ENCODE measurements at places on chromosomes 5 and 9.

DNA sequence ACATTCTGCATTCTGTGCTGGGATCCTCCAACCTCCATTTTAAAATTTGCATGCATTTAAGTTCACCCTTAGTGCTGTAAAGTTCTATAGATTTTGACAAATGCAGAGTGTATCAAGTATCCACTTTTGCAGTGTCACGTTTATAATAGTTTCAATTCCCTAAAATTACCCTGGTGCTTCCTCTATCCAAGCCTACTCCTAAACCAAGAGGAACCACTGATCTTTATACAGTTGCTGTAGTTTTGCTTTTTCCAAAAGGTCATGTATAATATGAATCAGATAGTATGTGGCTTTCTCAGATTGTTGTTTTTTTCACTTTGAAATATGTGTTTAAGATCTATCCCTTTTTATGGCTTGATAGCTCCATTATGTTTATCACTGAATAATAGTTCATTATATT, 468.4 kb upstream of the CDH6 start:
- H3K27me3 ChIP-seq, result no peaks in the 10 kb centered on the region
- H3K4me3 ChIP-seq, result no peak overlapping the region
- H3K36me3 ChIP-seq, result no peaks in the 10 kb centered on the region
- DNase-seq, result no peak

GRCh38 chr9:71910650-71911060, 338 bp downstream of the ABHD17B start:
- no peaks in the 10 kb centered on the region for H3K36me3 ChIP-seq
- no peak for DNase-seq
- peak overlapping the region; percentile 85 for H3K4me3 ChIP-seq
- H3K27ac ChIP-seq, result peak overlapping the region; percentile 96

DNA sequence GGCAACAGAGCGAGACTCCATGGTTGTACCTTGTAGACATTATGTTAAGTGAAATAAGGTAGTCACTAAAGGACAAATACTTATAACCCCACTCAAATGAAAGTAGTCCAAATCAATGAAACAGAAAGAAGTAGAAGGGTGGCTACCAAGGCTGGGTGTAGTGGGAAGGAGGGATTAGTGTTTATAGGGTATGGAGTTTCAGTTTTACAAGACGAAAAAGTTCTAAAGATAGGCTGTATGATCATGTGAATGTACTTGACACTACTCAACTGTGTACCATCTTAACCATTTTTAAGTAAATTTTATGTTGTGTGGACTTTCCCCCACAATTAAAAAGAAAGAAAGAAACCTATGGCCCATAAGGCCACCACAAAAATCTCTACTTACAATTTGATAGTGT, 32.2 kb downstream of the ALDH7A1 start:
- H3K4me3 ChIP-seq, result no peak overlapping the region
- no peaks in the 10 kb centered on the region for H3K27me3 ChIP-seq
- no peak for DNase-seq
- H3K27ac ChIP-seq, result no peak overlapping the region
- no peaks in the 10 kb centered on the region for H3K4me1 ChIP-seq

GRCh38 chr5:141557681-141558136, 61.1 kb downstream of the DIAPH1 start:
- peak overlapping the region; percentile 28 for H3K4me3 ChIP-seq
- H3K36me3 ChIP-seq, result peaks cover 51% of the 10 kb centered on the region
- peak; percentile 30 for DNase-seq

DNA sequence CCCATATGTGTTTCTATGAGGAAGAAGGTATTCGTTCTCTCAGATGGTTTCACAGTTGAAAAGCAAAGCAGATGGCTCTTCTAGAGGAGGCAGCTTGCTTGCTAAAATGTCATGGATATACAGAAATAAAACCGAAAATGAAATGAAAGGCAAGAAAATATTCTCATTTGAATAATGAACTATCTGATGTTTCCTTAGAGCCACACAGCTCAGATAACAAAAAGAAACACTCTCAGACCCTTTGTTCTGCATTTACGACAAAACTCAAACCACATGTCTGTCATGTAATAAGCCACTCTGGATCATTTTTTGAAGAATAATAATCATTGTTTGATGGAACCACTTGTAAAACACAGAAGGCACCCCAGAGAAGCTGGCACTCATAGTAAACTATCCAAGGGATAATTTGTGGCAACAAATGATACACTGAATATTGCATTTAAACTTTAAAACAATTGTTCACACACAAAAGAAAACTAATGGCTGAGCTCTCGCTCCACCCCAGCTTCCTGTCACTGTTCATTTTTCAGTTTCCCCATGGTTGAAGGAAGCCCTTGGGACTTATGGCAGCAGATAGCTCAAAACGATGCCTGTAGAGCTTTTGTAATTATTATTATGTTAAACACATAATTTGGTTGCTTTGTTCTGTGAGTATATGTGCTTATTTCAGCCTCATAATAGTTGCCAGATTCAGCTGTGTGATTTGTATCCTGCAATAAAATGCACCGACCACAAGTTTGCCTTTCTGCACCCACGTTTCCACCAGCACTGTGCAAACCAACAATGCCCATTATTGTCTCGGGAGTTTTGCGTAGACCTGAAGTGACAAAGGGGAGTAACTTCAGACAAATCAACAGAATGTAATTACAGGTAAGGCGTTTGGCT, 256.0 kb downstream of the TMEM167A start:
- no peaks in the 10 kb centered on the region for H3K36me3 ChIP-seq
- H3K27ac ChIP-seq, result no peak overlapping the region
- no peaks in the 10 kb centered on the region for H3K4me1 ChIP-seq
- no peaks in the 10 kb centered on the region for H3K27me3 ChIP-seq
- DNase-seq, result no peak

DNA sequence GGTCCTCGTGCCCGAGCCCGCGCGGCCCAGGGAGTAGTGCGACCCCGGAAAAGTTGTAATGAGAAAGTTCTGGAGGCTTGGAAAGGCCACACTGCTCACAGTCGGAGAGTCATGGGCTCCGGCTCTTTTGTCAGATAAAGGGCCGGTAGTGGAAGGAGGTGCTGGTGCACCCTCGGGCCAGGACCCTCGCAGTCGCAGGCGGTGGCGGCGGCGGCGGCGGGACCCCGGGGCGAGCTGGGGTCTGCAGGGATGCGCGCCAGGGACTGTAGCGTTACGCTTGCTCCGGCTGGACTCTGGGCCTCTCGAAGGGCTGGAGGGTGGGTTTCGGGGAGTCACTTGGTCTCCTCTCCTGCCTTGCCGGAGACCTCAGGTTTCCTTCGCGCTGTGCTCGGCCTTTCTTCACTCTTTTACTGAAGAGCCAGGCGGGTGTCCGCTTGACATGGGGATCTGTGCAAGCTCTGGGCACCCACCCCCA, 1.5 kb downstream of the RORB start:
- peak overlapping the region; percentile 68 for H3K4me3 ChIP-seq
- no peak for DNase-seq
- no peaks in the 10 kb centered on the region for H3K36me3 ChIP-seq
- no peak overlapping the region for H3K27ac ChIP-seq

DNA sequence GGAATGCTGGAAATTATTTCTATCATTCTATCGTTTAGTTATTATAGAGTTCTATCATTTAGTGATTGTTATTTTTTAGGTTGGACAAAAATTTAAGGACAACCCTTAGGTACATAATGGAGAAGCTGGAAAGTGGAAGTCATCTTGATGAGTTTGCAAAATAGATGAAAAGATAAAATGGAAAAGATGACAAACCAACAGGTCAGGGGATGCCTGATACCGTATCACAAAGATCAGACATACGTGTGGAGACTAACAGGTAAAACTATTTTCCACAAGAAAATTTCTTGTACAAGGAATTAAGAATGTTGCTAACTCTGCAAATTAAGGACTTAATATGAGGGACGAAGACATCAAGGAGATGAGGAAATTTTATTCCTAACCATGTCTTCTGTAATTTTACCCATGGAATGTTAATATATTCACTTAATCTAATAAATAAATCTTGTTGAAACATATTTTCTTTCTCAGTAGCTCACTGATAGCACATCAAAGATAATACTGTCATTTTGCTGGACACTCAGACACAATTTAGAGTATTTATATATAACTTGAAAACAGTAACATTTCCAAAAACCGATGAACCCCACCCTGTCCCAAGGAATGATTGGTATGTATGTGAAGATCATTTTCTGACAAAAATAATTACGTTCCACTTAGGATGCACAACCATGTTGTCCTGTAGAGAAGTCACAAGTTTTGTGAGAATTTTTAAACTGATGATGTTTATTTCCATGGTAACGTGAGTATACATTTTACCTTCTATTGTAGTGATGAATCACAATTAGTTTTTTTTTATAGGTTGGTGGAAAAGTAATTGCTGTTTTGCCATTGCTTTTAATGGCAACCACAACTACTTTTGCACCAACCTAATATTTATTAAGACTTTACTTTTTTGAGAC, 2.6 kb downstream of the LURAP1L start:
- peak overlapping the region; percentile 90 for H3K27ac ChIP-seq
- H3K4me1 ChIP-seq, result no peaks in the 10 kb centered on the region
- no peak for DNase-seq
- H3K27me3 ChIP-seq, result no peaks in the 10 kb centered on the region

GRCh38 chr5:8606231-8606630, 737.3 kb downstream of the MTRR start:
- no peak overlapping the region for H3K27ac ChIP-seq
- H3K4me1 ChIP-seq, result no peaks in the 10 kb centered on the region
- H3K36me3 ChIP-seq, result no peaks in the 10 kb centered on the region
- H3K27me3 ChIP-seq, result no peaks in the 10 kb centered on the region

DNA sequence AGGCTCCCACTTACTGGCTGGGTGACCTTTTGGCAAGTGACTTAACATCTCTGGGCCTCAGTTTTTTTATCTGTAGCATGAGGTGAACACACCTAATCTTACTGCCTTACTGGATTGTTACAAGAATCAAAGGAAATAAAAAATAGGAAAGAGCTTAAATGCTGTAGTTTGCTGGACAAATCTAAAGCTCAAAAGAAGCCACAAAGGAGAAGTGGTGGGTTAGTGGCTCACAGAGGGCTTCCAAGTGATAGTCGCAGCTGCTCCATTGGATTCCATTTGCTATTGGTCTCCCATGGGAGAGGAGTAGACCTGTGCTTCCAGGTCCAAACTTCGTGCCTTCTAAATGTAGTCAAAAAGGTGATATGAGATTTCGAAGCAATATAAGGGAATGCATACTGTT, 123.6 kb downstream of the SEMA6A start:
- DNase-seq, result no peak
- H3K27me3 ChIP-seq, result no peaks in the 10 kb centered on the region
- no peaks in the 10 kb centered on the region for H3K4me1 ChIP-seq
- no peak overlapping the region for H3K4me3 ChIP-seq

DNA sequence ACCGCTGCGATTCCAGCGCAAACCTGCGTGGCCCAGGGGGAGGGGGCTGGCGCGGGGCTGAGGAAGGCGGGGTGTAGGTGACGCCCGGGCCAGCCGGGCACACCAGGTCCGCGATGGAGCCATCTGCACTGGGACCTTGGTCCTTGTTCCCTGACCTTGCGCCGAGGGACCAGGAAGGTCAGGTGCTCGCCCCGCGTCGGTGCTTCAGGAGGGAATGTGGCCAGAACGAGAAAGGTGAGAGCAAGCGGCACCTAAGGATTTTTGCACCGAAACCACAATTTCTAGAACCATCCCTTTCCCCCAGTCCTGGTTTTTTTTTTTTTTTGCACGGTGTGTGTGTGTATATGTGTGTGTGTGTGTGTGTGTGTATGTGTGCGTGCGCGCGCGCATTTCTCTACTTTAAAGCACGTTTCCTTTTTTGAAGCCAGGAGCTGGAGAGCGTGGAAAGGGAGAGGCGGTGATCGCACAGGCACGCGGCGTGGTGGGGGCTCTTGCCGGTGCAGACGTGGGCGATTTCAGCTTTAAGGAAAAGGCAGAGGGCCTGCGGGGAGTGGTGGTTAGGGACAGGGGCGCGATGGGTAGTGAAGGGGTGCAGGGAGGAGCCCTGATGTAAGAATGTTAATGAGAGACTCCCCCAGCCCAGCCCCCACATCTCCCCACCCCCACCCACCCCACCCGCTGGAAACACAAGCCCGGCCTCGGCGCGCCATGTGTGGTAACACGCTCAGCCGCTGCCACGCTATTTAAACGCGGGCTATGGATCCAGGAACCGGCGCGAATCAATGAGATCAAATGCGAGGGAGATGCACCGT, at the start of gene NPR3:
Gene NPR3, plus strand, starts transcription at position 772 of the 812 bp plus-strand sequence. CDS start 456 bp downstream, outside the sequence.
- H3K4me1 ChIP-seq, result peaks cover 65% of the 10 kb centered on the region
- peak within 1 kb of the TSS; percentile 81 for H3K4me3 ChIP-seq
- no peak for DNase-seq
- H3K36me3 ChIP-seq, result no peaks in the 10 kb centered on the region
- H3K27me3 ChIP-seq, result no peaks in the 10 kb centered on the region

- H3K4me3 ChIP-seq, result no peak overlapping the region
- H3K27ac ChIP-seq, result no peak overlapping the region
- H3K4me1 ChIP-seq, result peaks cover 74% of the 10 kb centered on the region
- DNase-seq, result no peak
- H3K36me3 ChIP-seq, result no peaks in the 10 kb centered on the region
- no peaks in the 10 kb centered on the region for H3K27me3 ChIP-seq
Observed at GRCh38 chr5:154194345-154195329, 4.1 kb downstream of the GALNT10 start.

DNA sequence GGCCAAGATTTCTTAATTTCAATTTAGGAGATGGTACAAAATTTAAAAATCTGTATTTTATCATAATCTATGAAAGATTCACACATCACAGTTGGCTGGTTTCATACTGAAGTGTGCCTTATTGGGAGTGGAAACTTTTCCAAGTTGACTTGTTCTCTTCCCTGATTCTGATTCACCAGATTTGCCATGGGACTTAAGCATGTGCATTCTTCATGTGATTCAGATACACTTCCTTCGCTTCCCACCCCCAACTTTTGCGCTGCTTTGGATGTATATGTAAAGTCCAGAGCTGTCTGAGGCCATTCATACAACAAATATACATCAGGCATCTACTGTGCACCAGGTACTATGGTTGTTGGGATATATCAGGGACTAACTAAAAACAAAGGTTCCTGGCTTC, 34.4 kb downstream of the CPEB4 start:
- no peak overlapping the region for H3K27ac ChIP-seq
- no peak for DNase-seq
- H3K36me3 ChIP-seq, result no peaks in the 10 kb centered on the region
- peaks cover 22% of the 10 kb centered on the region for H3K4me1 ChIP-seq
- H3K27me3 ChIP-seq, result no peaks in the 10 kb centered on the region

GRCh38 chr5:110512266-110512665, 214.2 kb downstream of the TMEM232 start:
- no peak overlapping the region for H3K4me3 ChIP-seq
- no peaks in the 10 kb centered on the region for H3K36me3 ChIP-seq
- no peaks in the 10 kb centered on the region for H3K4me1 ChIP-seq
- H3K27me3 ChIP-seq, result no peaks in the 10 kb centered on the region

DNA sequence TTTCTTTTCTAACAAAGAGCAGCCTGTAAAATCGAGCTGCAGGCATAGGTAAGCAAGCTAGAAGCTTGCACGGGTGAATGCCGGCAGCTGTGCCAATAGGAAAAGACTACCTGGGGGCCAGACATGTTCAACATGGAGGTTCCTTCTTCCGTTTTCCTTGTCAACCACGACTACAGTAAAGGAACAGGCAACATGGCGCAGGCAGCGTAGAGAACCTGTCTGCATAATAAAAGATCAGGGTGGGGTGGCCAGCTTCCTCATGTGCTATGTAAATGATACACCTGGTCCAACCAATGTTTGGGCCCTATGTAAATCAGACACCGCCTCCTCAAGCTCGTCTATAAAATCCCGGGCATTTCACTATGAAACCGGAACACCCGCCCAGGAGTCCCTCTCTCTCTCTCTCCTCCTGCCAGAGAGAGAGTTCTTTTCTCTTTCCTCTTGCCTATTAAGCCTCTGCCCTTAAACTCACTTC, 103.8 kb upstream of the LIFR start:
- no peaks in the 10 kb centered on the region for H3K36me3 ChIP-seq
- DNase-seq, result no peak
- no peak overlapping the region for H3K4me3 ChIP-seq
- H3K27ac ChIP-seq, result no peak overlapping the region
- H3K4me1 ChIP-seq, result no peaks in the 10 kb centered on the region

GRCh38 chr9:89604729-89605464, at the start of gene GADD45G:
Gene GADD45G, plus strand, starts transcription at chr9:89605012. Its CDS starts 110 bp downstream, at chr9:89605122.
- DNase-seq, result peak; percentile 24
- H3K27me3 ChIP-seq, result no peaks in the 10 kb centered on the region
